ENCODE measurements at places on chromosomes 5 and 9.

GRCh38 chr5:52863715-52864290, 76.1 kb downstream of the ITGA1 start:
- no peak for DNase-seq

- no peak for DNase-seq
These were observed 56.5 kb downstream of the SPOCK1 start for GRCh38 chr5:137442660-137443059.

DNA sequence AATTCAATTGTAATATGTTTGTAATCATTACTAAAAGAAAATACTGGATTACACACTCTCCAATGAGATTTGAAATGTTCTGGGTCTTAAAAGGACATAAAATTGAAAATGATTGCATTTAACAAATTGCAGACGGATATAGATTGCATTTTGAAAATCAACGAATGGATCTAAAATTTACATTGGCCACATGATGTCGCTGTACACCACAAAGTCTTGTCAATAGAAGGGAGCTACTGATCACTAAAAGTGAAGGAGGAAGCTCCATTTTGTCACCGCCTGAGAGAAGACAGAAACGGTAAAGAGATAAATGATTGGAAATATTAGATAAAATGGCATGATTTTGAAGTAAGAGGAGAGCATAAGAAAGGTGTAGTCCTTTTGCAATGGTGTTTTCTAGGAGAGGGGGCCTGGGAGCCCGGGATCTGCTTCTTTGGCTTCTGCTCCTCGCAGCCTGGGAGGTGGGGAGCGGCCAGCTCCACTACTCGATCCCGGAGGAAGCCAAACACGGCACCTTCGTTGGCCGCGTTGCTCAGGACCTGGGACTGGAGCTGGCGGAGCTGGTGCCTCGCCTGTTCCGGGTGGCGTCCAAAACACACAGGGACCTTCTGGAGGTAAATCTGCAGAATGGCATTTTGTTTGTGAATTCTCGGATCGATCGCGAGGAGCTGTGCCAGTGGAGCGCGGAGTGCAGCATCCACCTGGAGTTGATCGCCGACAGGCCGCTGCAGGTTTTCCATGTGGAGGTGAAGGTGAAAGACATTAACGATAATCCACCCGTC, at the start of gene PCDHA1:
Gene PCDHA1 (plus strand): TSS at position 236 of the 782 bp plus-strand sequence.
- DNase-seq = no peak

- DNase-seq = no peak
These were observed 178.6 kb downstream of the FGF18 start for GRCh38 chr5:171597946-171598640.

DNA sequence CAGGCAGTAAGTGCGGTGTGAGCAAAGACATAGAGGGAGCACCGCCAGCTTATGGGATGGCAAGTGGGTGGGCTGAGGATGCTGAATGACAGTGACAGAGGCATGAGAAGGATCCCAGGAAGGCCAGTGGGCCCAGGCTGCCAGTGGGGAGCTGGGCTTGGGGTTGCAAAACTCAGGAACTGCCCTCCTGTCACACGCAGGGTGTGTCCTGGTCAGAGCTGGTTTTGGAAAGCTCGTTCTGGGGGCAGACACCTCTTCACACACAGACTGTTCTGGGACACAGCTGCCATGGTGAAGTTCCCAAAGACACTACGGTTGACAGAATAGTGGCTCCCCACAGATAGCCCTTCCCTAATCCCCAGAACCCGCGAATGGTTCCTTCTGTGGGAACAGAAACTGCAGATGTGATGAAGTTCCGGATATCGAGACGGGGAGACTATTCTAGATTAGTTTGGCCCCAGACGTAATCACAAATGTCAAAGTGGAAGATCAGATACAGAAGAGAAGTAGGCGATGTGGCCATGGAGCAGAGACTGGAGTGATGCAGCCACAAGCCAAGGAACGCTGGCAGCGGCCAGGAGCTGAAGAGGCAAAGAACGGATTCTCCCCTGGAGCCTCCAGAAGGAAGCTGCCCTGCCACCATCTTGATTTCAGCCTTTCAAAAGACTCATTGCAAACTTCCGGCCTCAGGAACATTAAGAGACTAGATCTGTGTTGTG, 159.0 kb downstream of the COL23A1 start:
- DNase-seq = no peak

- DNase-seq = no peak
These were observed 11.4 kb upstream of the SYNPO start for GRCh38 chr5:150628936-150629485.

- DNase-seq = no peak
These were observed 382 bp upstream of the CDKN2B start for GRCh38 chr9:22009506-22009867.

GRCh38 chr5:143748516-143748915, 63.4 kb upstream of the HMHB1 start:
- DNase-seq = no peak

DNA sequence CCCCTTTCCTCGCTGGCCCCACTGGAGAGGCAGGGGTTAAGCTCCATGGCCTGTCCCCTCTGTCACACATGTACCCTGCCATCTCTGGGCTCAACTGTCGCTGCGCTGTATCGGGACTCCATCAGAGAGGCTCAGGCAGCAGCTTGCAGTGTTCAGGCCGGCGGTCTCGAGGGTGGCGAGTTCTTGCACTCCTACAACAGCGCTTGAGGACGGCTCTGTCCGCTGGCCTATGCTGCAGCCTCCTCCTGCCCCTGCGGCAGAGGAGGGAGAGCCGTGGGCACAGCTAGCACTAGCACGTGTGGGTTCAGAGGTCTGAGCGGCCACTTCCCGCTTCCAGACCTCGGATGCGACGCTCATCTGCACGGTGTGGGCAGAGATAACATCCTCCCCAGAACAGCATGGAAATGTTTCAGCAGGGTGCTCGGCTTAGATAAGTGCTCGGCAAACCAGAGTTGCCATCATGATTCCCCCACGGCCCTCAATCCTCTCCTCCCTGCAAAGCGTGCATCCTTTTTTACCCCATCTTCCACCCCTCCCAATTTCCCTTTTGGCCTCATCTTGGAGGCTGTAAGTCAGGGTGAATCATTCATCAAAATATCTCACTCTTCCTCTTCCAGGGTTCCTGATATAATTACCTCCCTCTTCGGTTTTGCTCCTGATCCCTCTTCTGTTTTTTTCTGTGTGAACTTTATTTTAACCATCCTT, 41.9 kb upstream of the FUBP3 start:
- no peak for DNase-seq

All from activated CD8-positive, alpha-beta memory T cell treated with anti-CD3 and anti-CD28 coated beads for 4 hours (primary cell).